ENCODE measurements at places on chromosomes 2 and 18.

DNA sequence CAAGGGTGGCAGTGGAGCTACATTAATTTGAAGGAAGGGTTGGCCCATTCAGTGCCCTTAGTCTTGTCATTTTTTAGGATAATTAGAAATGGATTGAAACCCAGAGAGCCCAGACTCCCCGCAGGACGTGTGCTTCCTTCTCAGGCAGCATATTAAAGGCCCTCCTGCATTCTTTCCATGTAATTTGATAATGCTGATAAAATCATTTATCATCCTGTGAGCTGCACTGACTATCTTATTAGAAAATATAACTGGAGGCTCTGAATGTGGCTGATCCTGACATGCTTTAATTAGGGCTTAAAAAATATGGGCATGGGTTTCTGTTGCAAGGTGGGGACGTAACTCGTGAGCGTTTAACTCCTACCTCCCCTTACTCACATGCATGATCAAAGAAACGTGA lies 148.1 kb downstream of the ACKR3 start:
- no peak for DNase-seq

DNA sequence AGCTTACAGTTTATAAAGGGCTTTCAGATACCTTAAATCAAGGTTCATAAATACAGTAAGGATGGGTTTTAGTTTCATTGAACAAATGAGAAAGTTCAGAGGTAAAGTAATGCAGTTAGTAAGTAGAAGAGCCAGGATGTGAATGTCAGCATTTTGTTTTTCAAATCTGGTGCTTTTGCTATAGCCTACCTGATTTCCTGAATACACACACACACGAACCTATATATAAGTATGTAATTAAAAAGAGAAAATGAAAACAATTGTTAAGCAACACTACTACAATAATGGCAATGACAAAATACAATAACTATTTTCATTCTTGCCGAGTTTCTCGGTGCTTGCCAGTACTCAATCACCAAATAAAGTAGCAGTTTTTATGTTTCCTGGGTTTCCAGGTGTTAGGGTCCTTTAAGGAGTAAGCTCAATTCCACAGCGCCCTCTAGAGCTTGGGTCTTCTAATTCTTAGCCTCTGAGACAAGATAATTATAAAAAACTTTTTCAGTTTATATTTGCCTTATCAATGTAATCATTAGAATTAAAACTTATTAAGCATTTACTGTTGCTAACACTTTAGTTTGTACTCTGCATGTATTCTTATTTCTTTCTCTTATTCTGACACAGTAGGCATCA lies 512.9 kb upstream of the ACVR2A start:
- peak; percentile 4 for DNase-seq

- DNase-seq, result peak; percentile 45
Measured at GRCh38 chr2:182715121-182715891, 751 bp upstream of the DNAJC10 start.

DNA sequence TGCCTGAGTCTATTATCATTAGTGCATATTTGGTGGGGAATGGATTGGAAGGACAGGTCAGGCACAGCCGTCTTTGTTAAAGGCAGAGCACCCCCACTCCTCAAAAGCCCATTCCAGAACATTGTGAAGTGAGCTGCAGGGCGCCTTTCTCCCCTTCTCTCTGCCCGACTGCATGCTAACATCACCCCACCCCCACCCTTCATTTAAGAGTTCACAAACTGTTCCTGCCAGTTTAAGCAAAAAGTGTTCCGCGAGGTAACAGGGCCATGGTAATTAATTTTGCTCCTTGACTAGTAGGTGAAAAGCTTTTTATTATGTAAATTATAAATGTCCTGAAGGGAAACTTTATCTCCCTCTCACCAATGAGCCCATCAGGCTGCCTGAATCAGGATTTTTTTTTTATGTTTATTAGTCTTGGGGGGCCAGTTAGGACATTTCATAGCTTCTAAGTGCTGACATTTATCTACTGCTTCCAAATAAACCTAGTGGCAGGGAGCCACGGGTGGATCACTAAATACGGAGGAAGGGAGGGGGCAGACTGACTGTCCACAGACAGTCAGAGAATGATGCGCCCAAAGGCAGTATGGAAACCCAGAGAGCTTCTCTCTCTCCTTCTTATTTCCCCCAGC lies 99.4 kb downstream of the FTCDNL1 start:
- no peak for DNase-seq

GRCh38 chr18:13676471-13676870 lies 49.9 kb downstream of the FAM210A start:
- DNase-seq, result no peak

DNA sequence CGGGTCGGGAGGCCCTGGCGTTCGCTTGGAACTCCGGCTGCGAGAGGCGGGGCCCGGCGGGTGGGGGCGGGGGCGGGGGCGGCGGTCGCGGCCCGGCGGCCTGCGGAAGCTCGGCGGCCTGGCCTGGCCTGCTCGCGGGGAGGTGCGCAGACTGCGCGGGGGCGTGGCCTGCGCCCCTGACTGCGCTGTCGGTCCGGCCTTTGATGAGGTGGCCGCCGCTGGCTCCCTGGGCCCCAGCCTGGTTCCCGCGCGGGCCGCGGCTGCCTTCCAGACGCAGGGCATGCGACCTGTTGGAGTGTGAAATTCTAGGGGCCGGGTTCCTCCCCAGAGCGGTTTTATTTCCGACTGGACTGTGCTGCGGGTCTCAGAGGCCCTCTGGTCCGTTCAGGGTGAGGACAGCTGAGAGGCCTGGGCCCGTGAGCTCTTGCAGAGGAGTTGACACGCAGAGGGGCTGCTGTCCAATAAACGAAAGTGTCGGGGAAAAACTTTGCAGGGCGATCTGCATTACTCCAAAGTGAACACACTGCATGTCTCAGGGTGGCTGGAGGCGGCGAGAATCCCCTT lies 629 bp downstream of the NRBP1 start:
- DNase-seq, result peak; percentile 83

GRCh38 chr2:11387843-11388242 lies 43.4 kb upstream of the ROCK2 start:
- no peak for DNase-seq

DNA sequence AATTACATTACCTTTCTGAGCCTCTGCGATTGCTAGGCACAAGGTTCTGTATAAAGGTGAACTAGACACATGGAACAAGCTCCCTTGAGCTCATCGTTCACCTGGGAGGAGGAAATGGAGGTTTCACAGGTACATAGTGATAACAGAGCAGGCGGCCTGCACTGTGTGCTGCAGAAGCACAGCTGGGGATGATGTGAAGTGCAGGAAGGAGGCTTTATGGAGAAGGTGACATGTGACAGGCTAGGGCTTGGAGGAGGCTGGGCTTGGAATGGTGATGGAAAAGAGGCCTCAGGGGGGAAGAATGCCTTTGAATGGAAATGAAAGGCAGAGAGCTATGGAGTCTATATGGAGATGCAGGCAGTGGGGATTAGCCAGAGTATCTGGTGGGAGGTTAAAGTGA lies 22.9 kb downstream of the MARCHF4 start:
- DNase-seq, result no peak

DNA sequence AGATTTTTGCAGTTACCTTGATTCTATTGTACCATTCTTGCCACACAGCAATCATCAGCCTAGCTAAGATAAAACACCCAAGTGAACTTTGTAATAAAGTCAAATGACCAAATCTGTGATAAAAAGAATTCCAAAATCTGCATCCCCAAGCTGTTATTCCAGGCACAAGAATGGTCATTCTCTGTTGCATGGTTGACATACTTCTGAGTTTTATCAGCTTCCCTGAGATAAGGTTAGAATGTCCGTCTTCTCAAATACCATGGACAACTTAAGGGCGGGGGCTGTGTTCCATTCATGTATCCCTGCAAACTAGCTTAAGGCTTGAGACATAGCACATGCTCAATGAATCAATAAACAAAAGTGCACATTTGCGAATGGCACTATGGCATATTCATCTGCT lies 8.1 kb upstream of the BMP10 start:
- no peak for DNase-seq

GRCh38 chr2:239585422-239585821 lies 184.6 kb upstream of the HDAC4 start:
- no peak for DNase-seq

DNA sequence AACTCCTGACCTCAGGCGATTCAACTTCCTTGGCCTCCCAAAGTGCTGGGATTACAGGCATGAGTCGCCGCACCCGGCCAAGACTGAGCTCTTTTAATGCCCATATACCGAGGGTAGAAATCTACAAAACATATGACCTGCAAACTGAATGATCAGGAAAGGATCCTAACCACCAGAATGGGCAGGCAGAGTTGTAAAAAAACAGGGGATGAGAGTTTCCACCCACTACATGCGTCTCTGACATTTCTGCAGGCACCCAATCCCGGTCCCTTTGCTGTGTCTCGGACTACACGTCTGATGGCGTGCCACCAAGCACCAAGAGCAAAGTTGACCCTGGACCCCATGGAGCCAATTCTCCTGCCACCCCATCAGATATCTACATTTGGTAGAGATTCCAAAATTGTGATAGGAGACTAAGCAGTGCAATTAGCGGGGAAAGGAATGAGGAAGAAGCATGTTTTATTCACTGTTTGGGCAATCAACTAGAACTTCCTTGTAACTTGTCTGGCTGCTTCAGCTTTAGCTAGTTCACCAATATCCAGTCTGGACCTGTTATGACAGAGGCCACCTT lies 74.1 kb downstream of the ATP8B1 start:
- peak; percentile 20 for DNase-seq

- DNase-seq, result peak; percentile 83
Measured at GRCh38 chr2:160241251-160242137, 41.4 kb upstream of the ITGB6 start.

DNA sequence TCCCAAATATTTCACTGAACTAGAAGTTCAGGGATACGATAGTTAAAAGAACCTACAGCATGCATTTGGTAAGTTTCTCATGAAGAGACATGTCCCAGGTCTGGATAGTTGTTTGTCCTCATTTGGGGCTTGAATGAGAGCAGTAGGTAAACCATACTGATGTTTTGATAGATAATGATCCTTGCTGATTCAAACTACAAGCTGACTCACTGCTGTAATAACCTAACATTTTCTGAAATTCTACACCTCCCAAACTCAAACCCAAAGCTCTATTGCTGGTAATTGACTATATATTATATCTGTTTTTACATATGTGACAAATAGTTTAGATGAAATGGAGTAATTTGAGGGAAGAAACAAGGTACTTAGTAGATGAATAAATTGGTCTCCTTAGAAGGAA lies 154.1 kb upstream of the BOD1L2 start:
- no peak for DNase-seq

DNA sequence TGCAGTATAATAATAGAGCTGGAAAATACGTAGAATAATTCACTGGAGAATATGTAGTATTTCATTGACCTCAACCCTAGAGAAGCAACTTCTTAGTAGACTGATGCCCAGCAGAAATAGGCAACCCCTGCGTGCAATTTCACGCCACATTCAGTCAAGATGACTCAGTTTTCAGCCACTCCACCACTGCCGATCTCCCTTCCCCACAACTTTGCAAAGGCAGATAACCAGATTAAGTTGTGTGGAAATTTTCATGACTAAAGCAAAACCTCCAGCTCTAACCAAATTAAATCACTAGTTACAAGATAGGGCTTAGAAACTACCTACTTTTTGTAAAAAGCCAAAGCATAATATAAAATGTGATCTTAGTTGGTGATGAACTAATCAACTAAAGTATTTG lies 63.3 kb upstream of the STK17B start:
- DNase-seq, result peak; percentile 79

DNA sequence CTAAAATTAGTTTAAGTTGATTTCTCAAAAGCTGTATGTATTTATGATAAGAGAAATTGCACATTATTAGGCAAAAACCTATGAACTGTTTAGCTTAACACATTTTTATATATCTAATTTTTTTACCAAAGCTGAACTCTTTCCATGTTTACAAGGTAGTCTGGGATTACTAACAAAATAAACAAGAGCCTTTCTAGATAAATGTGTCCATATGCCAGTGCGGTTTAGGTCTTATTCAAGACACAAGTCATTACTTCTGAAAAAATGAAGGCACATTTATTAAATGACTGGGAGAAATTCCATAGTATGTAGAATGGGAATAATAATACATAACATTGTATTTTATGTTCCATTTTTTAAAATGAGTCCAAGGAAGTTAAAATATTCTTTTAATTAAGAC lies 82.0 kb downstream of the DPP4 start:
- DNase-seq, result no peak

Measured in fibroblast of skin of abdomen (primary cell).